ENCODE measurements at places on chromosomes 4 and X.

GRCh38 chrX:122869171-122869570 is 314.9 kb upstream of the GRIA3 start:
- no peak for DNase-seq

DNA sequence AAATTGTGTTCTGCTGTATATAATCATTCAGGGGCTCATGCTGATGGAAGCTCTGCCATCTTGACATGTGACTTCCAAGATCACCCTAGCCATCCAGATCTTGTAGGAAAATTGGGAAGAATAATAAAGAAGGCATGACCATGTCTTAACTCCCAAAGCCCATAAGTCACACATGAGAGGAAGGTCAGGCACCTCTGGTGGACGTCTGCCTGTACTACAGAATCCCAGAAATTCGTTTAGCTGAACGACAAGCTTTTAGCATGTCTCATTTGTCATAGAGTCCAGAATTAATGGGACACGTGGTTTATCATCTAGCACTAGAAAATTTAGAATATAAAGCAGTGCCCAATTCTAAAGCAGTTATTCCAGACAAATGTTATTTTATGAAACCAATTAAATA is 212.7 kb downstream of the CENPC start:
- DNase-seq: no peak

GRCh38 chr4:3346146-3346545 is 53.3 kb downstream of the RGS12 start:
- DNase-seq: peak; percentile 71

GRCh38 chrX:7921750-7922149 is 5.5 kb downstream of the PNPLA4 start:
- DNase-seq: no peak

GRCh38 chr4:55553441-55554201 is 6.9 kb upstream of the CLOCK start:
- no peak for DNase-seq

DNA sequence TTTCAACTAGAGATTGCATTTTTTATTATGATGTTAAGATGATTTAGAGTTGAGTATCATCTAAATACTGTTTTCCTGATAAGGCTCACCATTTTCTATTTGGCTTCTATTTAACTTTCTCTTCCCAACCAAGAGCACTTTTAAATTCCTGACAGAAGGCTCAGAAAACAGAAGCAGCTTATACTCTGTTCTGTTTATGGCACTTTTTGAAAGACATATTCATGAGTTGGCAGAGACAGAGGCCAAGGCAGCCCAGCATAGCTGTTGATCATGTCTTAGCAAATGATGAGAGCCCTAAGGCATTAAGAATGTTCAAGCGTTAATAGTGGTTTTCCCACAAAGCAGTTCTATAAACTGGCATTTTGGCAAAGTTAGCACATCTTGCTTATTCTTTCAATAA is 330.3 kb downstream of the TRAM1L1 start:
- no peak for DNase-seq

All from putamen (tissue), 1 donor.